Activated T-helper 1 cell treated with anti-CD3 and anti-CD28 coated beads, Interleukin-12 subunit alpha, Interleukin-12 subunit beta, Interleukin-2, Interleukin-4 antibody, amounts not matched to agents 30 ng/mL and 10 ng/mL and 1 ng/mL, durations not matched to agents 14 hours and 24 hours and 36 hours (primary cell): ENCODE measurements at places on chromosomes 2 and 18. TPM values are rescaled to one million over a fixed set of nuclear protein-coding genes. Genes with fewer than 3 reads are reported as not detected.

DNA sequence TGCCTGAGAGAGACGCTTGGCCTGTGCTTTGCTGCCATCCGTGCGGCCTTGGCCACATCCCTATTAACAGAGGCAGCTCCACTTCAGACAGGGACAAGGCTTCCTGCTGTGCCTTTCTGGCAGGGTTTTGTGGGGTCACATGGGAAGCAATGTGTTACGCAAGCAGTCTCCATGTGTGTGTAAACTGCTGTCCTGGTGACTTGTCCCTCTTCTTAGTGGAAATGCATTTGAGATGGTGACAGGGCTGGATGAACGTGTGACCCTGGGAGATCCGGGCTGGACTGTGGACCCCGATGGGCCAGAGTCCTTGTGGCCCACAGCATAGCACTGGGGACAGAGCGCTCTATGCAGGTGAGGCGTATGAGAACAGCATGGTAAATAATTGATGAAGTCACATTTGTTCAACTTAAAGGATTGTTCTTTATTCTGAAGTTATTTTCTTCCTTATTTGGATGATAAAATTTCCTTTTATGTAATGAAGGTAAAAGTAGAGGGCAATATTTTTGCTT lies 23.2 kb downstream of the ASB1 start:
- DNase-seq: no peak

GRCh38 chr2:30195016-30195415 lies 36.3 kb upstream of the LBH start:
- no peak for DNase-seq

GRCh38 chr2:98571121-98571701 lies 37.1 kb downstream of the COA5 start:
- DNase-seq: no peak

GRCh38 chr2:232309592-232309991 lies 69.0 kb upstream of the ALPP start:
- no peak for DNase-seq

DNA sequence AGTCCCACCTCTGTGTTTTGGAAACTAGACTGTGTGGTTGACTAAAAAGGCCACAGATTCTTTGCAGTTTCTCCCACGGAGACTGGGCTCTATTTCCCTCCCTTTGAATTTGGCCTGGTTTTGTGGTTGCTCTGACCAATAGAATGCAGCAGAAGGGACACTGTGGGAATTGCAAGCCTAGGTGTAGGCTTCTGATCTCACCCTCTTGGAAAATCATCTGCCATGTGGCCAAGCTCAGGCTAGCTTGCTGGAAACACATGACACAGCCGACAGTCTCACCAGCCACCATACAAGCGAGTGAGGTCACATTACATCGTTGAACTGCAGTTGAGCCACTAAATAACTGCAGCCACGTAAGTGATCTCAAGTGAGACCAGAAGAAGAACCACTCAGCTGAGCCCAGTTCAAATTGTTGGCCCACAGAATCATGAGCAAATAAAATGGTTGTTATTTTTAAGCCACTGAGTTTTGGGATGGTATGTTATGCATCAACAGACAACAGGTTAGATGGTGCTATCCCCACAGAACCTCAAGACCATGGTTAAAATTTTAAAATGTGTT lies 319.1 kb upstream of the MEX3C start:
- DNase-seq: no peak

GRCh38 chr2:104733226-104733943 lies 120.5 kb upstream of the POU3F3 start:
- no peak for DNase-seq

- no peak for DNase-seq
Observed at GRCh38 chr2:230814616-230815015, 50.1 kb upstream of the ITM2C start.

- DNase-seq: no peak
Observed at GRCh38 chr2:101803128-101803527, 105.6 kb downstream of the MAP4K4 start.

GRCh38 chr18:56085551-56085950 lies 497.6 kb upstream of the TCF4 start:
- no peak for DNase-seq

- DNase-seq: no peak
Observed at GRCh38 chr2:197294260-197294659, 16.3 kb downstream of the ANKRD44 start.

GRCh38 chr2:126736133-126736874 lies 80.3 kb downstream of the GYPC start:
- DNase-seq: no peak

- DNase-seq: no peak
Observed at GRCh38 chr2:8380566-8380965, 301.3 kb upstream of the ID2 start.

DNA sequence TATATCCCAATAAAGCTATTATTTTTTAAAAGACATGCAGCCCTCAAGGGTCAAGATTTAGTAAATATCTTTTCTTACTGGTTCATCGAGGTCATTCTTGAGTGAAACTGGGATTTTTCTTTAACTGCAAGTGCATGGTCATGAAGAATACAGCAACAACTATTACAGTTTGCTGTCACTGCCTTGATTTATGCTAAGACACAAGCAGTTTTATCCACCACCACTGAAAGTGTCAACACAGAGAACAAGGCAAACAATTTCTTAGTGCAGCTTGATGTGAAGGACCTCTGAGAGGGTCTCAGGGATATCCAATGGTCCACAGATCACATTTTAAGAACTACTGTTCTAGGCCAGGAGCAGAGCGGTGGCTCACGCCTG lies 12.1 kb downstream of the SP3 start:
- no peak for DNase-seq

GRCh38 chr2:237818066-237818473 lies 19.5 kb downstream of the RBM44 start:
- no peak for DNase-seq

- DNase-seq: no peak
Observed at GRCh38 chr2:146918280-146918679, 926.5 kb upstream of the ACVR2A start.

DNA sequence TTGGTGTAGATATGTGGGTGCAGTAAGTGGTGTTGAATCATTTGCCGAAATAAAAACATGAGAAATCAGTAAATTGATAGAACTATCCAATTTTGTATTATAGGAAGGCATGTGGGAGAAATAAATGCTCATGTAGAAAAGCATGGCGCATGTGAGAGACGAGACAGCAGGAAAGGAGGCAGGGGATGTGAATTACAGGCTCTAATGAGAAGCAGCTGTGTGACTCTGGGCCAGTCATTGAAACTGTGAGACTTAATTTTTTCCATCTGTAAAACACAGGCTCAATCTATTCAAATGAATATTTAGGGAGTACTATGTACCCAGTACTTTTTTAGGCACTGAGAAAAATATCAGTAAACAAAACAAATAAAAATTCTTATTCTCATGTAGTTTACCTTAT lies 42.6 kb upstream of the MAP3K20 start:
- no peak for DNase-seq

- DNase-seq: no peak
Observed at GRCh38 chr2:20115902-20116301, 64.5 kb upstream of the LAPTM4A start.

DNA sequence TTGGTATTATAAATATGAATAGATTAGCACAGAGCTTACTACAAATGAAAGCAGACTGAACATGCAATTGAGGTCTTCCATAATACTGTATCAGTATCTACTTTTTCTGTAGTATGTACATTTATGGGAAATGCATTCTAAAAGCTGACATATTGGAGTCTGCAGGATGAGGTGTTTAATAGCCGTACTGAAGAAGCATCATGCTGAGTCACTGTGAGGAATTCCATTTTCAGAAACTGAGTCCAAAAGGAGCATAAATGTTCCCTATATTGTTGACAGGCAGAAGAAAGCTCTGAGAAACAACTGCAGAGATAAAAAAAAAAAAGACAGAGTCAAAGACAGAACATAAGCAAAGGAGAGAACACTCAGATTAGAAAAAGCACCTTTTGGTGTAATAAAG lies 366.7 kb upstream of the SPHKAP start:
- DNase-seq: no peak

Gene KCNK3
- total RNA-seq: not detected in 2 replicates

Gene NPAS2
- 6.5 and 7.5 TPM in 2 replicates for total RNA-seq

Gene VWA3B
- total RNA-seq: not detected in 2 replicates

Gene RAMP1
- 19.4 and 21.1 TPM in 2 replicates for total RNA-seq

Gene SF3B1
- total RNA-seq: 247 and 268 TPM in 2 replicates

Gene CHST9
- total RNA-seq: not detected in 2 replicates

Gene SLC16A14
- 3.1 and 3.3 TPM in 2 replicates for total RNA-seq

Gene NGEF
- total RNA-seq: 0.21 TPM in 1 of 2 replicates, not detected in the other

Gene MYO3B
- 0.57 and 0.78 TPM in 2 replicates for total RNA-seq
